ENCODE measurements at places on chromosomes 4 and X.

DNA sequence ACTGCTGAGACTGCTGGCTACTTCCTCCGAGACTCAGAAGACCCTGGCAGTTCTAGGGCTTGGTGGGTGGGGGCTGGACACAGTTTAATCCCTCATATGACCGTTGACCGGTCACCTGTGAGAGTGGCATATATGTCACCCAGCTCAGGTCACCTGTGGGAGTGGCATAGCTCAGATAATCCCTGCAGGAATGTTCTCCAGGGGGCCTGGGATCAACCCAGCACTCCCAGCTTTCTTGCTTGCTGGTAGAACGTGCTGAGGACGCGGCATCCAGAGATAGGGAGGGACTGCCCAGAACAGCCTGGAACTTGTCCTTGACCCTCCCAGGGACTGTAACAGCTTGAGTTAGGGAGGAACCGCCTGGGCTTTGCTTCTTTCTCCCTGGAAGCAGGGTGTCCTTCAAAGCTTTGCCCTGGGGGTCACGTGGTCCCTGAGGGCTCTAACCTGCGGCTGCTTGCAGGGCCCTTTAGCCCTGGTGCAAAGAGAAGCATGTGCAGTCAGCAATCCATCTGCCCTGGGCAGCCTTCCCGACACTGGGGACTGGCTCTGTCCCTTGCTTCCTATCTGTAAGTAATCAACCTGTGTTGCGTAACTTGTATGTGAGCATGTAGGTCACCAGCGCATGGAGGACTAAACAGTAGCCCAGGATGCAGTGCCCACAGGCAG is 55.3 kb downstream of the ZFYVE28 start:
- no peak for DNase-seq

GRCh38 chr4:92189146-92189545 is 114.6 kb upstream of the GRID2 start:
- DNase-seq: no peak

DNA sequence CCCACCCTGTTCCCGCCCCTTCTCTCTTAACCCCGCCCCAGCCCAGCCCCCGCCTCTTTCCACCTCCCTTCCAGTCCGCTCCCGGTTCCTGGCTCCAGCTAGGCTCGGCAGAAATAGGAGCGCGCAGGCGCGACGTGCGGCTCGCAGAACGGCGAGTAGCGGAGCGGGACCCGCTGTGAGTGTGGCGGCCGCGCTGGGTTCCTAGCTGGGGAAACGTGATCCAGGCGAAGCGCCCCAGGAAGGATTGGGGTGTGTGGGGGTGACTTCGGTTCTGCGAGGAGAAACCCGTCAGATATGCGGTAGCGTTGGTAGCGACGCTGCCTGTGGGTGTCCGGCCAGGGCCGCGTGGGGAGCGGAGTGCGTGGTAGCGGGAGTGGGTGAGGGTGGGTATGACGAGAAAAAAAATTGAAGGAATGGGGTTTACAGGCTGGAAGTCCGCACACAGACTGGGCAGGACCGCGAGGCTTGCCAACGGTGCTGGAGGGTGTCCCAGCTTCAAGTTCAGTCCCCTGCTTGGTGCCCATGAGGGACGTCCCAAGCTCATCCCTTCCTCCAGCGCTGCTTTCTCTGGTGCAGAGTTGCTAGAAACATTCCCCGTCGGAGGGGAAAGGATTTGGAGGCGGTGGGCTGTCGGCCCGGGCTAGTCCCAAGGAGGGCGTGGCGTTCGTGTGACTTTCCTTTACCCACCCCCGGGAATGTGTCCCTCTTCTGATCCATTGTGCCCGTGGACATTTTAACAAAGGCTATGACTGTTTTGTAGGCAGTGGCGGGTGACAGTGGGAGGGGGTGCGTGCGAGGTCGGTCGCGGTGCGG is at the start of gene PRRG1:
PRRG1 (plus strand) TSS at position 144 of the 813 bp plus-strand sequence. CDS start 56,886 bp downstream, outside the sequence.
- DNase-seq: no peak

DNA sequence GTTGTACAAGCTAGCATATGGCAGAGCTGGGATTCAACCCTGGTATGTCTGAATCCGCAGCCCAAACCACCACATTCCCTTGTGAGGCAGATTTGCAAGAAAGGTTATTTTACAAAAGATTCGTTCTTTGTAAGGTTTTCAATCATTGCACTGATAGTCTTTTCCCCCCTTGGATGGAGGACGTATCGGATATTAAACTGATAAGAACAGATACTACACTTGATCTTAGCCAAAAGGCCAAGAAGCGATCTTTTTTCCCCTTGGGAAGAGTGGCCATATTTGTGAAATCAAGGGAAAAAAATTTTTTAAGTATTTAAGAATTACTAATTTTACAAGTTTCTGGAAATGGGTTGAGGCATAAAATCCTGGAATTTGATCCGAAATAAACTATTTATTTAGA is 34.4 kb upstream of the MSMO1 start:
- DNase-seq: no peak

DNA sequence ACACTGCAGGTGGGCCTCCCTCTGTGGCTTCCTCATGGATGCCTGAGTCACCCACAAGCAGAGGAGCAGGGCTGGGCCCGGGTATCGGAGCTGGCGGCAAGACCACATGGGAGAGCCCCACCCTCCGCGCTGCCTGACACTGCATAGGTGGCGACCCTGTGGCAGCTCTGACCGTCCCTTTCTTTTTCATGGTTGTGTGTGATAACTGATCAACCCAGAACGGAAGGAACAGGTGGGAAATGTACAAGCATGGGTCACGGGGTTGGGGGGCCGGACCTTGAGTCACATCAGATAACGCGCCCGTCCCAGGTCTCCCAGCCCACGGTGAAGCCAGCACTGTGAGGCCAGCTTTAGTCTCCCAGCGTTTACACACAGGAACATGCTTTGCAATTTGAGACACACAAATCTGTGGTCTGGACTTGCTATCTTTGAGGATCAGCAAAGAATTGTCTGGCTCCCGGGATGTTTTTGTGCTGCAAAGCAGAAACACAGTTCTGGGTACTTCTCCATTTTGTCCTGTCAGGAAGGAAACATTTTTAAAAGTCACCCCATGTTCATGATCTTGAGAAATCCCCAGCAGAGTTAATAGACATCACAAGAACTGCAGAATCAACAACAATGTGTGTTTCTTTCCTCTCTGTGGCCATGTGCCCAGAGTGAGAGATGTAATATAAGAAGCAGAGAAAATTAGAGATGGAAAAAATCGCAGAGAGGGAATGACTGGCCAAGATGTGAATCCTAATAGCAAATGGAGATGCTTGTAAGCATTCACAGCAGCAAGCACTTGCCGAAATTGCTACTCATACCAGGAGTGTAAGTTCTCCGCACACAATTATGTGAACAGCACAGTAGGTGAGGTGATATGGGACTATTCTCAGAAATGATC is 70.1 kb upstream of the CBR4 start:
- peak; percentile 2 for DNase-seq

DNA sequence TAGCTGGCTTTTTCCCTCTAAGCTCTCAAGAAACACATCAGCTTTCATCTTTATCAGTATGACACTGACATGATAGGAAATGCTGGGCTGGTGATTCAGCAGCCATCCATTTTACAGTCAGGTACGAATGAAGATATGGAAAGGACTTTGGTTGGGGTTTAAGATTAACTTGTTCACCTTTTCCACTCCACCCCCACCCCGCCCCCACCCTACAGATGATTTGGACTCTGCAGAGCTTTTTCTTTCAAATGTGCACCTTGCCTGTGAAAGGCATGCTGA is 132.6 kb downstream of the AKAP4 start:
- no peak for DNase-seq

DNA sequence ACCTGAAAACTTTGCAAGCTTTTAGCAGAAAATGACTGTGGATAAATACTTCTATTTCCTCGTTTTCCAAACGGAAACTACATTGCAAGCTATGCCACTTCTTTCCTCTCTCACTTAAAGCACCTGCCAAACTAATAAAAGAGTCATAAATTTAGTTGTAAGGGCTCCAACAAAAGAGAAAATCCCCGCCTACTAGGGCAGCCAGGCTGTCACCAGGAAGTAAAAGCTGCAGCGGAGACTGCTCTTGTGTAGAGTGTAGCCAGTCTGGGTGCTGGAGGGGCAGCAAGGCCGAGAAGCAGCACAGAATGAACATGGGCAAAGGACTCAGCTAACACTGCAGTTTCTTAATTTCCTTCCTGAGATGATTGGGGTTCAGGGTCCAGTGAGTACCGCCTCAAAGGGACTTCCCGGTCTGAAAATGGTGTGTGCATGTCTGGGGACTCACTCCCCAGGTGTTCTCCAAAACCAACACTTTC is 89.3 kb upstream of the MAML3 start:
- DNase-seq: no peak

- no peak for DNase-seq
These were observed 192.8 kb downstream of the CCNG2 start for GRCh38 chr4:77349796-77350195.

DNA sequence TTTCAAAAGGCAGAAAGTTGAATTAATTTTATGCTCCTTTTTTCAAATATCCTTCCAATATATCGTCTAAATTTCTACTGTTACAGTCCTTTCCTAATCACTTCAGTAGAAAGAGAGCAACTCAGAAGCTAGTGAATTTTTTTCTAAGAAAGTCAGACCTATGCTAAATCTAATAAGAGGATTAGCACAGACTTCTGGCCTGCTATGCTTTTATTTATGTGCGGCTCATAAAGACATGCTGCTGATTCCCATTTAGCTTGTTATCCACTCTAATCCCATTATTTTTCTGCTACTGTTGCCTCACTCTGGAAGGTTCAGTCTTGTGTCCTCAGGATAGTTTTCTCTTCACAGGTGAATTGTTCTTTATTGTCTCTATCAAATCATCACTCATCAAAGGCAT is 473.5 kb upstream of the FAM241A start:
- DNase-seq: no peak

DNA sequence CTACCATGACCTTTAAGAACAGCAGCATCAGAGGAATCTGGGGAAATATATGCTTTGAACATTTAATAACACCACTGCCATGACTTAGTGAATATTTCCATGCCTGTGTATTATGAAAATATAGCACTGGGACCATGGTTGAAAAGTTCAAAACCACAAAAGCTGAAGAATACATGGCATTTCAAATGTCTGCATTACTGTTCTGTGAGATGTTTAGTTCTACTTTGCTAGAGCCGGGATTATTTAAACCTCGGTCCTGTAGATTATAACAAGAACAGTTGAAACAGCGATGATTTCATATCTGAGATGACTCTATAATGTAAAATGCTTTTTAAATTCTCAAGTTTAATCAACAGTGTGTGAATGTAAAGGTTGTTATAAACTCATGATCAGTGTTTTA is 126.7 kb upstream of the AGA start:
- no peak for DNase-seq

DNA sequence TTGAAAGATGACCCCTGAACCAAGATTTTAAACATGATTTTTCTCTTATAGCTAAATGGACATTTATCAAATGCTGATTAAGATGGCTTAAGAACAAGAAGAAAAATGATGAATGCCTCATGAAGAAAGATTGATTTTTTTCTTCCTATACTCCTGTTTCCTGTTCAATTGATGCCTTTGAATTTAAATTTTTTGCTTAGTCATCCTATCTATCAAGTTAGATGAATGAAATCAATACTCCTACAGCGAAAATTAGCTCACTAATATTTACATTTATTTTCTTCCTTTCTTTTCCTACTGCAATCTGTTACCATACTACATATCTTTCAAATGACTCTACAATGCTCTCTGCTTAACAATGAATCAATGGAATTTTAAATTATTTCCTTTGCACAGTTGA is 773.6 kb upstream of the DIAPH2 start:
- DNase-seq: no peak

GRCh38 chr4:121796283-121796682 is 4.8 kb upstream of the EXOSC9 start:
- DNase-seq: no peak

- no peak for DNase-seq
These were observed 25.7 kb upstream of the CSF2RA start for GRCh38 chrX:1242891-1243402.

DNA sequence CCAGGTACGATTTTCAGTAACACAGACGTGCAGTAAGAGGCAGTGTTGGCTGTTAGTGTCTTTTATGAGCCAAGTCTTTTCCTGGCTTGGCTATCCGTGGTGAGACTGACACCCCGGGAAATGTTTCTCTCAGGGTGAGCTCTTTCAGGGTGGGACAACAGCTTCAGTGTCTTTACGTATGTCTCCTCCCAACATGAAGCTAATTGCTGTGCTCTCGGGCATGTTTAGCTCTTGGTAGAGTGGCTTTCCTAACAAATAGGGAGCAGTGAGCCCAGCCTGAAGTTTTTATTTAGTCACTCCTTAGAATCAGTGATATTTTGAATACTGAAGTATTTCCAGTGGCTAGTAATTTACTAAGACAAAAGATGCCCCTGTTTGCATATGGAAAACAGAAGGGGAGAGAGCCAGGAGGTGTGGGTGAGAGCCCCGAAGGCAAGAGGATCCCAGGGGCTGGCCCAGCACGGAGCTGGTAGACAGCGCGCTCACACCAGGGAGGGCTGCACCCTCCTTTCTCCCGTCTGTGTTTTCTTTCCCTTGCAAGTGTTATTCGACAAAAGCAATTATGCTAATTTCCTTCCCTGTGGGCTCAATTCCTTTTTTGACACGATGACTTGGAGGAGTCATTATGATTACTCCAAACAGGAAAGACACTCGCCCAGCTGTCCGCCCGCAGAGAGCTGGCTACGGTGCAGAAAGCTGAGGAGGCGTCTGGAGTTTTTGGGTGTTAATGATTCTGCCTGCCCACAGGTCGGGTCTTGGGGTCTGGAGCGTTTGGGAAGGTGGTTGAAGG is 47.7 kb downstream of the PDGFRA start:
- DNase-seq: no peak

- DNase-seq: no peak
These were observed 533.2 kb upstream of the AGA start for GRCh38 chr4:177975315-177975987.

- no peak for DNase-seq
These were observed 31.5 kb downstream of the SMS start for GRCh38 chrX:21972046-21972445.

DNA sequence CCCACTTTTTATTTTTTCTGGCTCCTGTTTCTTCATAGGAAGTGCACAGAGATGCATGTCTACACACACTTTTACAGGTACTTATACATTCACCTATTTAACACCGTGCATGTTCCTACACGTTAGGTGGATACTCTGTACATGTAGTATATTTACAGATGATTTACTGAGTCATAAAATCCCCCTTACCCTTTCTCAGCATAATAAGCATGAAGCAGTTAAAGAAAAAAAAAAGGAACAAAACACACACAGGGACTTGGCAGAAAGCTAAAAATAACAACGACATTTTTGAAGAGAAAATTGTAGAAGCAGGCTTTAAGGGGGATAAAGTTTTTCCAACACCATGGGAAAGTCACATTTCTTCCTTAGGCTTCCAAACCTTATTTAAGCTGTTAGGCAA is 96.4 kb upstream of the IQCM start:
- DNase-seq: no peak

GRCh38 chr4:183304067-183304466 is 16.0 kb downstream of the CLDN22 start:
- no peak for DNase-seq

DNA sequence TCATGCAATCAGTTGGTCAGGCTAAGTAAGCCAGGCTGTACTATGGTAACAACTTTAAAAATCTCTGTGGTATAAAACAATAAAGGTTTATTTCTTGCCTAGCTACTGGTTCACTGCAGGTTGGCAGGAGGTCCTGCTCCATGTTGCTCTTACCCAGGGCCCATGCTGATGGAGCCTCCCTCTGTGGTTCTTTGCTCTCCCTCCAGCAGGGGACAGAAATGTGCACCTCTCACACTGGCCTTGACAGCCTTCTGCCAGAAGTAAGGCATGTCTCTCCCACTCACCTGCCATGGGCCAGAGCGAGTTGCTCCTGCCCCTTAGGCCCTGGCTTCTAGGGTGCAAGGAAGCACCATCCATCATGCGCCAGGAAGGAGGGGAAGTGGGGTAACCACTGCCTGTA is 31.1 kb downstream of the CLDN22 start:
- DNase-seq: no peak

GRCh38 chrX:136745215-136746173 is 35.2 kb downstream of the ARHGEF6 start:
- DNase-seq: no peak
